PC-9 (cell line): ENCODE measurements at places on chromosomes 3 and 15. TPM values are rescaled to one million over a fixed set of nuclear protein-coding genes. Genes with fewer than 3 reads are reported as not detected.

The THAP10 gene
- 4.2 and 5.5 TPM in 2 replicates for total RNA-seq

The ALDH1A2 gene
- total RNA-seq = 3.1 and 4.0 TPM in 2 replicates

The CDHR4 gene
- total RNA-seq = 2.0 and 3.5 TPM in 2 replicates

The LSAMP gene
- total RNA-seq = not detected in 2 replicates

The CD96 gene
- total RNA-seq = 0.11 and 0.20 TPM in 2 replicates

The GPR149 gene
- total RNA-seq = not detected in 2 replicates

The RSRC1 gene
- total RNA-seq = 43.1 and 60.3 TPM in 2 replicates

The GP5 gene
- not detected in 2 replicates for total RNA-seq

DNA sequence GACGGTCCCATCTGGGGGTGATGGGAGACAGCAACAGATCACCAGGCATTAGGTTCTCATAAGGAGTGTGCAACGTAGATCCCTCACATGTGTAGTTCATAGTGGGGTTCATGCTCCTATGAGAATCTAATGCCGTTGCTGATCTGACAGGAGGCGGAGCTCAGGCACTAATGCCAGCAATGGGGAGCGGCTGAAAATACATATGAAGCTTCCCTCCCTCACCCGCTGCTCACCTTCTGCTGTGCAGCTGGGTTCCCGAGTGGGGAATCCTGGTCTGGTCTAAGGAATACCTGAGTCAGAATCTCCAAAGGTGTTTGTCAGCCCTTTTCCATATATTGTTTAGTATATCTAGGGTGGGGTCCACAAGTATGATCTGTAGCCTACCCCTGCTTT is 52.3 kb downstream of the CHD2 start:
- no peak for DNase-seq

DNA sequence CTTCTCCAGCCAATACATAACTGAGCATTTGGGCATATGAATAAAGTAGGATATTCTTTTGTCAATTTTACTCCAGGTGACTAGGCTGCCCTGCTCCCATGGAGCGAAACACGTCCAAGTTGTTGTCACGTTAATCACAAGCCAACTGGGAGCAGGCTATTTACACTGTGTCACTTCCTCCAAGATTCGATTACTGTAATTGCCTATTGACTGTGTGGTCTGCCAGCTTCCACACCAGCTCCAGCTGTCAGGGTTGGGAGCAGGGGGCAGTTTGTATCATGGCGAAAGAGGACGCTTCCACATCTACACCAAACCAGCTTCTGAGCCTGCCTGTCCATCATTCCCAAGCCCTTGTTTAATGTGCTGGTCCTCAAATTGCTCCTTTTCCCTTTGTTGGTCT is 89.2 kb upstream of the RORA start:
- DNase-seq = no peak

DNA sequence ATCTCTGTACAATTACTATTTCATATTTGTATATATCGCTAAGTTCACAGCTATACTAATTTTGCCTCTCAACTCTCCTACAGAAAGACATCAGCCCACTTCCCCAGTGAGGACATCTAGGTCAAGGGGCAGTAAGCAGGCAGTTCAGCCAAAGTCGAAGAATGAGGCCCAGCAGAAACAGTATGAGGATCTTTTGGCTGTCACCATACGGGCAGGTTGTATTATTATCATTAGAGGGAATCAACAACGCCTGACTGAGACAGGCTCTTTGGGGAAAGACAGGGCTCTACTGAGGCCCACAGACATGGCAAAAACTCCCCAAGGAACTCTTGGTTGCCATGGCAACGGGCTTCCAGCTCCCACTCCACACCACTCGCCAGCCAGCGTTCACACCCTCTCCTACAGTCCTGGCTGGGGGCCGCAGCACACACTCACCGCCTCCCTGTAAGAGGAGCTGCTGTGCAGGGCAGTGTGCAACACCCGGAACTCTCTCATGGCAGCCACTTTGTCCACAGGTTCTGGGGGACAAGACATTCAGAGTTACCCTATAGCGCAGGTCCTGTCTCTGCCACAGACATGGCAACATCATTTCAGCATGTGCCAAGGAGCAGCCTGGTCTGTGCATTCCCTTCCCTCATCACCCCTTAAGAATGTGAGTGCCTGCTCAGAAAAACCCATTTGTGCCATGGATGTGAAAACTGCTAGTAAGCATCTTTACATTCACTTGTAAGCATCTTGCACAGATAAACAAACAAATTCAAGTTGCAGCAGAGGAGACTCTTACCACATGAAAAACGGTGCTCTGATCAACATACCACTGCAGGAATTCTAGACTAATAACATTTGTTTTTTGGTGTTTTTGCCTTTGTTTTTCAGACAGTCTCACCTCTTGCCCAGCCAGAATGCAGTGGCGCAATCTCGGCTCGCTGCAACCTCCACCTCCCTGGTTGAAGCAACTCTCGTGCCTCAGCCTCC is 8.8 kb downstream of the UBL7 start:
- DNase-seq = no peak

DNA sequence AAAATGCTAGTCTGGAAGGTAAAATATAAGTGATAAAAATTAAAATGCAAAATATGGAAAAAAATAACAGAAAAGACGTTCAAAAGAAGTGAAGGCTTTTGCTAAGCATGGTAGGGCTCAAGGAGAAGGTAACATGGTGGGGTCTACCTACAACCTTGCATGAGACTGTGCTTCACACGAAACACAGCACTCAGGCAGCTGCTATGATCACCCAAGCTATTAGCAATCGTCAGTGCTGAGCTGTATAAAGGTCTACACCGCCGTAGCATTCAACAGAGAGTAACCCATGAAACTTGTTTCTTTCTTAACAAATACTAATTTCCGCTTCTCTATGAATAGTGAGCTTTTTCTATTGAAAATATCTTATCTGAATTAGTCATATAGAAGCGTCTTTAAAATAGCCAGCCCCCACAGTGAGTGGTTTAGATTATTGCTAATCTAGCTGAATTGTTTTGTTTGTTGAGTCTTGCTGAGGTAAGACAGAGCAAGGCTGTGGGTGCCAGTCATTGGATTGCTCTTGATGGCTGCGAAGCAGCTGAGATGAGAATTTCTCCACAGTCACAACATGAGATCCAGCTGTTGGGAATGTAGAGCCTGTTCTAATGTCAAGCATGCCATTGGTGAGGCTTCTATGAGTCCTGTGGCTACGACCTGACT is 230.0 kb downstream of the KLF13 start:
- no peak for DNase-seq

- no peak for DNase-seq
These were observed 82.1 kb upstream of the STAC start for GRCh38 chr3:36298188-36298587.

DNA sequence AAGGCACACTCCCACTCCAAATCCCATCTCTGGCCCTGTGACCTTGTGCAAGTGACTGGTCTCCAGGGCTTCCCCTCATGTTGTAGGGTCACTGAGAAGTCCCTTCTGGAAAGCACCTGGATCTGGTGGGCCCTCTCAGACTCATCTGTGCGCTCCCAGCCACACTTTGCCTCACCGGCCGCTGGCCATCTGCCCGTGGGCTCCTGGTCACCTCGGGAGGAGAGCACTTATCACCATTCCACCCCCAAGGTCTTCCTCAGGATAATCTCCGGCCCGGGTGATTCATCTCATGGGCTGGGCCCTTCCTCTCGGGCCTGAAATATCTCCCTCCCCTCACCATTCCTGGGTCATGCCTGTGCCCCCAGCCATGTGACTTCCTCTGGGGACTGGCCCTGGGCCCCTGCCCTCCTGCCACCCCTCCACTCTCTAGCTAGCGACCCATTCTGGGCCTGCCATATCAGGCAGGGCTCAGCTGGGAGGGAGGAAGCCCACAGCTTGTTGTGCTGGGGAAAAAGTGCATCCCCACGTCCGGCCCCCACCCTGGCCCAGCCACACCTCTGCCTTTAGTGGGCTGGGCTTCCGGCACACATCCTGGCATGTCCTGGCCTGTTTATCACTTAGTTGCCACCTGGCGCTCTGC is 10.6 kb upstream of the WNT7A start:
- no peak for DNase-seq

DNA sequence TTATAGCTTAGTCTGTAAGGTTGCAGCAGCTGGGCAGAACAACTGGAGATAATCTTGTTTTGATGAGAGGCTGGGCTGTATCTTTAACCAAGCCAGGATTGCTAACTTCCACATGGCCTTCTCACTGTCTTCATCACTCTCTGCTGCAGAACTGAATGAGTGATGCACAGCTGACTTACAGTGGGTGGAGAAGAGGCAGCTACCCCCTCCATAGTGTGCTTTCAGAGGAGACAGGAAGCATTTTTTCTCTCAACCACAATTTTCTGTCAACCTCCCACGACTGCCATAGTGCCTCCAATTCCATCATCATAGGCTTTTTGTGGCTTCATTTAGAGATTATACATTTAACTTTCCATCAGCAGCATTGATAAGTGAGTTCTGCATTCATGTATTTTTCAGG is 168.2 kb downstream of the CLSTN2 start:
- DNase-seq = no peak

DNA sequence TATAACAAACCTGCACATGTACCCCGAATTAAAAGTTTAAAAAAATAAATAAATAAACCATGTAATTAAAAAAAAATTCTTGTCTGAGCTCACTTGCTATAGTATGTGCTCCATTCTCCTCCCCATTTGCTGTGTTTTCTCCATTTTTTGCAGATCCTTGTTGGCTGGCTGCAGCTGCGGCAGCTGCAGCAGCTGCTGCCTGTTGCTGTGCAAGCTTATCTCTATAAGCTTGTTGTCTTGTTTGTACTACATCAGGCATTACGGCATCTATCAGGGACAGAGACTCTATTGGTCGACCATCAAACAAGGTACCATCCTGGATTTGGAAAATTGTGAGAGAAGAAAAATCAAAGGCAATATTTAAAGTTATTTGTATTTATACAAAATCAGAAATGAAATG is 145.9 kb downstream of the TBL1XR1 start:
- no peak for DNase-seq

DNA sequence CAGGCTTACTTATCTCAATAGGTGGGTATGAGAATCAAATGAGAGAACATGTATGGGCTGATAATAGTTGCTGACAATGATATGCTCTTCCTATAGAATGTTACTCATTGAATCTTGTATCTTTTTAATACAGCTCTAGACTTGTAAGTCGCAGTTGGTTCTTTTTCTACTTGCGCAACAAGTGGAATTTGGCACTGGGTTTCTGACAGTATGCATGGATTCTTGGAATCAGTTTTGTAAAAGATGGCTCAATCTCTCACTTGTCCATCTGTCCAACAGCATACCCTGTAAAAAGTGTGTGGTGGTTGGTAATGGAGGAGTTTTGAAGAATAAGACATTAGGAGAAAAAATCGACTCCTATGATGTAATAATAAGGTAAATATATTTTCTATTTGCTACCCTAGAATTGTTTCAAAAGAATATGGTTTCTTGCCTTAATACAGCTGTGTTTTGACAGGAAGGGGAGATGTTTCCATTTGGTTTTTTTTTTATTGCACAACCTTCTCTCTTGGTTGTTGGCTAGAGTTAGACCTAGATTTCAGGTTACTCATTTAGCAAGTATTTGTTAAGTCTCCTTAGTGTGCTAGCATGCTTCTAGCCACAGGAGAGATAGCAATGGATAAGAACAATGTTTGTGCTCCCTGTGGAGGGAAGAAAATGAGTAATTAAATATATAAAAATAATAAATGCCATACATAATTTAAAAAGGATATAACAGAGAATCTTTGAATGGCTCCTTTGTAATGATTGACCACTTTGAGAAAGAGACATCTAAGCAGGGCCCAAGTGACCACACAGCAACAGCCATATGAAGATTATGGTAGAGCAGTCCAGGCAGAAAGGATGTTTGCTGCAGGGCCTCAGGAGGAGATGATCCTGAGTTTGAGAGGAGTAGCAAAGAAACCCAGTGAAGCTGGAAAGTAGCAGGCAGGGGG is 21.8 kb downstream of the ST3GAL6 start:
- no peak for DNase-seq

DNA sequence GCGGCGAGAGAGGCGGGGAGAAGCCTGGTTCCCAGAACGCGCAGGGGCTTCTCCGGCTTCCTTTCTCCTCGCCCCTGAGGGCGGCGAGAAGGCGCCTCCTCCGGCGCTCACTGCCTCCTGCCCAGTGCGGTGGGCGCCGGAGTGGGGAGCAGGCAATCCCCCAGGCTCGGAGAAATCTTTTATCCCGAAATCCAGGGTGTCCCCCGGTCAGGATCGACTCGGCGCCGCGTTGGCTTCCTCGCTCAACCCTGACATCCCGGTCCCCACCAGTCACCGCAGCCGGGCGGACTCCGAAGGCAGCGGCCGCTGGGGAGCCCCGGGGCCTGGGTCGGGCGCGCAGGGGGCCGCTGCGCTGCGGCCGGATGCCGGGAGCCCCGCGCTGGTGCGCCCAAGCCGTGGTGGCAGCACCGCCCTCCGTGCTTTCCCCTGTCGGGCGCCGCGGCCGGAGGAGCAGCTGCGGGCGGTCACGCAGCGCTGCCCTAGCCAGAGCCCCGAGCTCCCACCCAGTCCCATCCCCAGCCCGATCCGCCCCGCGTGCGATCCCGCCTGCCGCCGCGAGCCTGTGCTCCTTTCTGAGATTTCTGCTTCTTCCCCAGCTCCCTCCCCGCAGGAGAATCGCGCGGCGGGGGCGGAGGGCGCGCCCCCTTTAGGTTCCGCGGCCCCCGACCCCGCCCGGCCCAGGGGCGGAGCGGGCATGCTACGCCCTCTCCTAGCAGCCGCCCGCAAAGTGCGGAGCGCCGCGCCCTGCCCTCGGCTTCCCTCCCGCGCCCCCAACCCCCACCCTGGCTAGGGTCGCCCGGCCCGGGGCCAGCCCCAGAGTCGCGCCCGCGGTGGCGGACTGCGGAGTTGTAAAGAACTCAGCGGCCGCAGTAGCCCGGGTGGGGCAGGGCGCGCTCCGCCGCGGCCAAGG is 683 bp upstream of the CACNA2D3 start:
- DNase-seq = no peak

DNA sequence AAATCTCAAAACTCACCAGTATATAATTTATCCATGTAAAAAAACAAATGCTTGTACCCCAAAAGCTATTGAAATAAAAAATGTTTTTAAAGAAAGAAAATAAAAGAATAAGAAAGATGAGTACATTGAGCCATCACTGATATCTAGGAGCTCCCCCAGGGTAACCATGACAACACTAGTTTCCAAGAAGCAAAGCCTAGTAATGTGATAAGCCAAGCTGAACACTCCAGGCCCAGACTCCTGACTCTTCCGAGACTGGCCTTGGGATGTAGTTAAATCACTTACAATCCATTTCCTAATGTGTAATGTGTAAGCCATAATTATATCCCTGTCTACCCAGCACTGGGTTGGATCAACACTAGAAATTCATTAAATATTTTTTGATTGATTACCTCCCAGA is 21.1 kb upstream of the ATP8B4 start:
- no peak for DNase-seq

- no peak for DNase-seq
These were observed 29.1 kb upstream of the MAP6D1 start for GRCh38 chr3:183854318-183855035.

DNA sequence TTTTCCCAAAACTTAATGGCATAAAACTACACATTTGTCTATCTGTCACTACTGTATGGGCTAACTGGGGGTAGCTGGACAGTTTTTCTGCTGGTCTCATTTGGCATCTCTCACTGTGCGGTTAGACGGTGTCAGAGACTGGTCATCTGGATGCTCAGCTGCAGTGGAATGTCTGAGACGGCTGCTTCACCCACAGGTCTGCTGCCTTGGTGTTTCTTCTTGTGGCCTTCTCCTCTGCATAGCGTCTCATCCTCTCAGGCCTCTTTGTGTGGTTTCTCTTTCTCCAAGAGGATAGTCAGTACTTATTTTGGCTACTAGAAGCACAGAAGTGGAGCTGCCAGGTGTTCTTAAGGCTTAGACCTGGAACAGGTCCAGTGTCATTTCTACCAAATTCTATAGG is 35.9 kb upstream of the GOLGA6L9 start:
- no peak for DNase-seq
